ENCODE measurements at places on chromosomes 6 and 20.

GRCh38 chr20:14142171-14142570 lies 146.9 kb downstream of the MACROD2 start:
- no peak for DNase-seq

DNA sequence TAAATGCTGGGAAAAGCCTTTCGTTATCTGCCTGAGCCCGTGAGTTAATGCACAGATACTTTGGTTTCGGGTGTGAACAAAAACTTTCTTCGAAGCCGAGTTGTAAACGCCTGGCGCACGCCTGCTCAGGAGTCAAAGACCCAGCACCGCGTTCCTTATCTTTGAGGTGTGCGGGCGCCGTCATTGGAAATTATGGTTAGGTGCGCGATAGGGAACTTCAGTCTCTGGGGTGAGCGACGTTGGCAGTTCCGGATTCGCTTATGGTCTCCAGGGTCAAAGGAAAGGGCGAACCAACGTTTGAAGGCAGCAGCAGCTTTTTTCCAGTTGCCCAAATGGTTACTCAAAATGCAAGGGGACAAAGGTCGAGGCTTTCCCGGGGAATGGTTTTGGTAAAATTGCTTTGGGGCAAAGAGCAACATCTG lies 853 bp downstream of the SLC22A3 start:
- DNase-seq: no peak

DNA sequence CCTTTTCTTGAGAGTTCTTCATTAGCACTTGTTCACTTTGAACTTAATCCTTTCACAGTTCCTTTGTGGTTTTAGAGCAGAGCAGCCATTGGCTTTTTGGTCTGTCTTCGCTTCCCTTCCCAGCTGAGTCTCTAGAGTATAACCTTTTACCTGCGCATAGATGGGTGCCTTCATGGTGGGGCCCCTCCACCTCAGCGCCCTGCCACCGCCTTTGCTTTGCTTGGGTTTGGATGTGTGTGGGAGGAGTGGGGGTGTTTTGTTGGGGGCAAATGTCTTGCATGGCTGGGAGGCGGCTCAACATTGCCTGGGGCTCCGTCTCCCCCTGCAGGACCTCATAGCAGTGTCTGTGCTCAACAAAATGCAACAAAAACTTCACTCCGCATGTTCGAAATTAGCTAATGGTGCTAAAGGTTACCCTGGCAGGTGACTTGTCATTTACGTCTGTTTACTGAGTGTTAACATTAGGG lies 11.9 kb downstream of the PYGB start:
- no peak for DNase-seq

DNA sequence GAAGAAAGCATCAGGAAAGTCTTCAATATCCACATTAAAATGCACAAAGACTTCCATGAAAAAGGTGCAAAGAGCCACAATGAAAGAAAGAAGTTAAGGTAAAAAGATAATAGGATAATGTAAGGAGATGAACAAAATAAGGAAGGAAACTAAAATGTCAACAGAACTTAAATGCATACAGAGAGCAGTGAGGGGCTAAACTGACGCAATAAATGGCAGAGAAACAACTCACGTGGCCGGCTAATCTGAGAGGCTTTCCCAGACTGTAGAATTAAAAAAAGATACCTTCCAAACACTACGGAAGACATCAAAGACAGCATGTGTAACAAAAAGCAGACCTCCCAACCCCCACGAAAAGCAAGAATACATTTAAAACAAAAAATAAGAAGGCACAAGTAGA lies 73.7 kb downstream of the GMDS start:
- no peak for DNase-seq

DNA sequence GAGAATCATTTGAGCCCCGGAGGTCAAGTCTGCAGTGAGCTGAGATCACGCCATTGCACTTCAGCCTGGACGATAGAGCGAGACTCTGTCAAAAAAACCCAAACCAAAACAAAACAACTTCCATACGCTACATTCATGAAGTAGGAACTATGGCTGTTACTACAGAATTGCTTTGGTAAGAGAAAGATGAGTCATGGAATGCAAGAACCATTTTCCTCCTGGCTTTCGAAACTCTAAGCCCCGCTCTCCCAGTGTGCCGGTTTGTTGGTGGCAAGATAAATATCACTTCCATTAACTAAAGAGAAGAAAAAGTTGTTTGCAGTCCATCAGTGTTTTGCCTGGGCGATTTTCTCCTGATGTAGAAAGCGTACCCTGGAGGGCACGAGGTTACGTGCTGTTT lies 61.3 kb downstream of the ZDHHC14 start:
- no peak for DNase-seq

- DNase-seq: no peak
These were observed 77.1 kb downstream of the SHLD1 start for GRCh38 chr20:5827098-5827853.

DNA sequence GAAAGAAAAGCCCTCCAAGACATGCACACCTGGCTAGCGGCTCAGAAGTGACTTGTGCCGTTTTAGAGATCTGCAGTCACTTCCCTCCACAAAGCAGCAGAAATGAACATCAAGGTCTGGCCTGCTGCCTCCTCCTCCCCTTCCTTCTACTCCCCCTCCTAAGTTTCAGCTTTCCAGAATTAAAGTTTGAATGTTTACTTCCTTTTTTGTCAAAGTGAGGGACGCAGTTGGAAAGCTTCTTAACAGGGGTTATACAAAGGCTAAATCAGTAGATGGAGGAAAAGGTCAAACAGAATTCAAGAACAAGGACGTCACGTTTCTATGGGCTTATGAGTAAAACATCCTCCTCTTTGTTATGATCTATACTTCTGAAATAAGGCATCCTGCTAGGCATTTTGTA lies 227.7 kb downstream of the SLC35F1 start:
- DNase-seq: no peak

GRCh38 chr20:10576411-10577090 lies 97.2 kb downstream of the JAG1 start:
- no peak for DNase-seq

DNA sequence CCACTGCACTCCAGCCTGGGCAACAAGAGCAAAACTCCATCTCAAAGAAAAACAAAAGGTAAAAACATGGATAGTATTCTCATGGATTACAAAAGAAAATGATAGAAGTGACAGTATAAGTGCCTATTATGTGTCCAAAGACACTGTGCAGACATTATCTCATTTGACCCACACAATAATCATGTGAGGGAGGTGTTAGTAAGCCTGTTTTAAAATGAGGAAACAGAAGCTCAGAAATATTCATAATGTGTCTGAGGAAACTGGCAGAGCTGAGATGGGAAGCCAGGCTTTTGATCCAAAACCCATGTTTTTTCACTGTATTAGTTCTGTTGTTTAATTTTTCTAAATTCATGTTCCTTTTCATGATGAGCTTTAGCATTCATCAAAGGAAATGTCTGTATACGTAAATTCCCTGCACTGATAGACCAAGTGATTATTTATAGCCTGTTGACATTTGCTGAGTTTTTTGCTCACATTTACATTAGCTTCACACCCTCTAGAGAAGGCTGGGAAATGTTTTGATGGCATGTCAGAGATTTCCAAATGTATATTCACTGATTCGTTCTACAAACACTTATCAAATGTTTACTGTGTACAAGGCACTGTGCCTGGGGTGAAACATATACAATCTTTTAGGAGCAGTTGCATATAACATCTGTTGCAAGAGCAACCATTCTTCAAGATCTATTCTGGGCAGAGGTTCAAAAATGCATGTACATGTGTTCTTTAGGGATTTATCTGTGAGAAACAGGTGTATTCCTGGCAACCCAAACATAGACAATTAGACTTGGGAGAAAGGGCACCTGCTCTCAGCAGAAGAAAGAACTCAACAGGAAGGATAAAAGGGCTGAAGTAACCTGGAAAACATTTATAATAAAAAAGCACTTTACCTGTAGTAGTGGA lies 331.5 kb downstream of the SAMD5 start:
- no peak for DNase-seq

DNA sequence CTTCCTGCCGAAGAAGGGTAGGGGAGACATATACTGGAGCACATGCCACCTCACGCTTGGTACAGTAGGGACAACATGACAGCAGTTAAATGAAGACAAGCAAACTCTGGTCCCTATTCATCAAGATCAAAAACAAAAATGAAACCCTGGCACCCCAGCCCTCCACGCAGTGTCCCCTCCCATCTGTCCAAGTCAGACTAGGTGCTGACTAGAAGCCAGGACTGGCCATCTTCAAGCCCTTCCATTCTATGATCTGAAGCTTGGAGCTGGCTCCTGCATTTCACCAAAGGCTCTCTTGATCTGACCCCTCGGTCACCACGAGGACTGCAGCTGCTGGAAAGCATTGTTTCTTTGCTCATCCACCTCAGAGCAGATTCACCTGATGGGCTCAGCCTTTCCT lies 158.9 kb upstream of the GGTLC1 start:
- no peak for DNase-seq

- DNase-seq: no peak
These were observed 213.2 kb downstream of the ERMARD start for GRCh38 chr6:169964486-169965180.

GRCh38 chr20:53524589-53525312 lies 68.9 kb downstream of the ZNF217 start:
- no peak for DNase-seq

DNA sequence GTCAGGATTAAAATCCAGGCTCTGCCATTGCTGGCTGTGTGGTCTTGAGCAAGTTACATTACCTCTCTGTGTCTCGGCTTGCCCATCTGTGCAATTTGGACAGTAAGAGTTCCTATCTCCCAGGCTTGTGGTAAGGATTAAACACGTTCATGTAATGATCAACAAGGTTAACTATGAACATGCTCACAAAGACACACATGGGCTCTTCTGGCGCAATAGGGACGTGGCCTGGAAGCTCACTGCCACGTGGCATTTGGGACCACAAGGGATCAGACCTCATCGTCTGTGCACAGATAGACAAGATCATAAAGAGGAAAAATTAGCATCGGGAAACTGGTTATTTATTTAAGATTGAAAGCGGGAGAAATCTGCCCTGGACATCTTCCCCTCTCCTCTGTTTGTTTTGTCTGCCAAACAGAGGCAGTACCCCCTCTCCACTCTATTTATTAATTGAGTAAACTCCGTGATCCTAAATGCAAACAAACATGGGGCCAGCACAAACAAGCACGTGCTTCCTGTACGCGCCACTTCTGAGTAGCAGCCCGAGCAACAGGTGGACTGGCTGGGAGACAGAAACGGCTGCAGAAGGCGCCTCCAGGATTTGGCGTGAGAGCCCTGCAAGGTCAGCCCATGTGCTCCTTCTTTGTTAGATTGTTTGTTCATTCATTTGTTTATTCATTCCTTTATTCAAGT lies 95.0 kb downstream of the CDH26 start:
- DNase-seq: no peak

DNA sequence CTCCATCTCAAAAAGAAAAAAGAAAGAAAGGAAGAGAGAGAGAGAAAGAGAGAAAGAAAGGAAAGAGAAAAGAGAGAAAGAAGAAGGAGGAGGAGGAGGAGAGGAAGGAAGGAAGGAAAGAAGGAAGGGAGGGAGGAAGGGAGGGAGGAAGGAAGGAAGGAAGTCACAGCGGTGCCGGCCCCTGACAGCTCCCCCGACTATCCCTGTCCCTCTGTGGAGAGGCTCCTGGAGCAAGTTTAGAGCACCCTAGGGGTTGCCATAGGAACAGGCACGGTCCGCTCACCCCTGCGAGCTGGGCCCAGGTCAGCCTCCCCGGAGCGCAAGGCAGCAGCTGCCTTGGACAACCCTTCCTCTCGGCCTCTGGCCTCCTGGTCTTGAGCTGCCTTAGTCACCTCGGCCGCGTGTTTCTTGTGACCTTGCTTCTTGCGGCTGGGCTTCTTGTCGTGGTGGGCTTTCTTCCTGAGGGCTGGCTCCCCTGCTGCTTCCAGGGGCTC lies 6.8 kb downstream of the BNIP5 start:
- no peak for DNase-seq

DNA sequence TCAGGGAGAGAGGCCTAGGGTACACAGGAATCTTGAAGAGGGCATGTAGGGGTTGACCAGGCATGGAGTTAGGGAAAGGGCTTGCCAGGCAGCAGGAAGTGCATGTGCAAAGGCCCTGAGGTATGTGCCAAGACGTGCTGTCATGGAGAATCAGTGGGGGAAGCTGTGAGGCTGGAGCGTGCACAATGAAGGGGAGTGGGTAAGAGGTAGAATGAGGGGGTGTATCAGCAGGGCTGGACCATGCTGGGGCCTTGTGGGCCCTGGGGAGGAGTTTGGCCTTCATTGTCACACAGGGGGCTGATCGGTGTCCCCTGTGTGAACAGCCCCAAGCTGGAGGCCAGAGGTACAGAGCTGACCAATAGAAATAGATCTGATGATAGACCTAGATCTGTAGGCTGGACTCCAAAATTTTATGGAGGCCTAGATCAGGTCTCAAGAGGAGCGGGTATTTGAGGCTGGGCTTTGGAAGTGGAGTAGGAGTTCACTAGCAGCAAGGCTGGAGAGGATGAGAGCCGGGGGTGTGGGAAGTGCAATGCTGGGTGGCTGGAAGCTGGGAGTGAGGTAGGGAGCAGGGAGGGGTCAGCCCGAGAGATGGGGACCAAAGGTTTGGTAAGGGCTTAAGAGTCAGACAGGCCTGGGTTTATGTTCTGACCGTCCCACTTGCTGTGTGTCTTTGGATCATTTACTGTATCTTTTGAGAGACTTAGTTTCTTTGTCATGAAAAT lies 3.0 kb downstream of the SRC start:
- DNase-seq: no peak

- no peak for DNase-seq
These were observed 27.0 kb upstream of the RNF144B start for GRCh38 chr6:18360188-18360587.

- DNase-seq: no peak
These were observed 85.8 kb downstream of the FUT9 start for GRCh38 chr6:96101564-96101963.

- no peak for DNase-seq
These were observed 742 bp downstream of the TBCC start for GRCh38 chr6:42745083-42745639.

DNA sequence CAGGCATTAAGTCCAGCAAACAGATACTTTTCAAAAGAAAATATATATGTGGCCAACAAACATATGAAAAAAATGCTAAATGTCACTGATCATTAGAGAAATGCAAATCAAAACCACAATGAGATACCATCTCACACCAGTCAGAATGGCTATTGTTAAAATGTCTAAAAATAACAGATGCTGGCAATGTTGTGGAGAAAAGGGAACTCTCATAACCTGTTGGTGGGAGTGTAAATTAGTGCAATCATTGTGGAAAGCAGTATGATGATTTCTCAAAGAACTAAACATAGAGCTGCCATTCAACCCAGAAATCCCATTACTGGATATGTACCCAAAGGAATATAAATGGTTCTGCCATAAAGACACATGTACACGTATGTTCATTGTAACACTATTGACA lies 20.6 kb downstream of the KCNQ5 start:
- no peak for DNase-seq

DNA sequence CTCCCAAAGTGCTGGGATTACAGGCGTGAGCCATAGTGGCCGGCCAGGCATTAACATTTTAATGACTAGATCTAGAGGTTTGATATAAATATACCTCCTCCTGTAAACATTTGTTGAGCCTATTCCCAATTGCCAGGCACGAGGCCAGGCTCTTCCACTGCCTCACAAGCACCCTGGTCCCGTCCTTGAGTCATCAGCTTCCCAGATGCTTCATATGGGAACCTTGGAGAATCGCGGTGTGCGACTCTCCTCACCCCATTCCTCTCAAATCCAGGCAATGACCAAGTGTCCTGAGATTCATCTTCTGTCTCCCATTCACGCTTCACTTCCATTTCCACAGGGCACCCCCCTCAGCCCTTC lies 35.9 kb upstream of the PIM1 start:
- no peak for DNase-seq

- no peak for DNase-seq
These were observed 2.6 kb downstream of the GJA1 start for GRCh38 chr6:121437851-121438651.

- DNase-seq: no peak
These were observed 170.0 kb downstream of the TAF4 start for GRCh38 chr20:61895686-61896057.

Measured in GM19239 (cell line).